Stimulated activated CD4-positive, alpha-beta T cell treated with anti-CD3 and anti-CD28 coated beads, Interleukin-1b, Interleukin-23, amount 100 ng/mL, for 1 hour (primary cell): ENCODE measurements at places on chromosomes 5 and 9.

- no peak for DNase-seq
Measured at GRCh38 chr9:19408316-19408692, 505 bp upstream of the ACER2 start.

DNA sequence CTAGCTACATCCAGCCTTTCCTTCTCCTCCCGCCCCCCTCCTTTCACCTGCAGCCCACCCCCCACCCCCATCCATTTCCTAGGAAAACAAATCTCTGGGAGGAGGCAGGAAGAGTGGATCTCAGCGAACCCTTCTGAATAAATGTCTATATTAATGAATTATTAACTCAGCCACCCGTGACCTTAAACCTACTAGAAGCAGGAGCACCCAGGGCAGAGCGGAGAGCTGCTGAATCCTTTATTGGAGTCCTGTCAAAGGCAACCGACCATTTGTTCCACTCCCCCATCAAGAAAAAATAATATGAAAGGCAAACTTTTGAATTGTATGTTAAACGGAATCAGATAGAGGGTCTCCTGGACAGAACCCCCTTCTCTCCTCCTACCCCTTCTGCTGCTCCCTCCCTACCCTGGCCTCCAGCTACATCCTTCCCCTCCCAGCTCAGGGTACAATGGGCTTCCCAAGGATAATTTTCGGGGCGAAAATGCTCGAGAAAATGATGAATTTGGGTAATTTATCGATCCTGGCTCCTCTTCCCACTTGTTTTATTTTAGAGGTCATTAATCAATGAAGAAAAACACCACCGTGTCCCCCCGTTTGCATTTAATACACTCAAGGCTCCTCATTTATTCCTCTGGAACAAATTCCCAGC is 3.3 kb upstream of the PRDM6 start:
- no peak for DNase-seq

DNA sequence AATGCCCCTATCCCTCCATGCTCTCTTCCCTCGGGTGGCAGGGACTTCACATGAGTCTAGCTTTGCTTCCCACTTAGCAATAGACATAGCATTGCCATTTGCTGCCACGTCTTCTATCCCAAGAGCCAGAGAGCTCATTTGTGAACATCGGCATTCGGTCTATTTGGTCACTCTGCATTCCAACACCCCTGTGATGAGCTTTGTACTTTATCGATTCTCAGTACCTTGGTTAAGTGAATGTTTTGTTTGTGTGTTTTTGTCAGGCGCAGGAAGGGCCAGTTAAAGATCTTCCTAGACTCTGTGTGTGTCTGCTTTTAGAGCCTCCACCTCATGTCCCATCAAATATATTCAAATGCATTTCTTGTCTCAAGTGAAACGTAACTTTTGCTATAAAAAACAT is 141.7 kb downstream of the TARS1 start:
- no peak for DNase-seq

GRCh38 chr9:101418518-101419430 is 16.8 kb downstream of the ALDOB start:
- DNase-seq, result no peak

DNA sequence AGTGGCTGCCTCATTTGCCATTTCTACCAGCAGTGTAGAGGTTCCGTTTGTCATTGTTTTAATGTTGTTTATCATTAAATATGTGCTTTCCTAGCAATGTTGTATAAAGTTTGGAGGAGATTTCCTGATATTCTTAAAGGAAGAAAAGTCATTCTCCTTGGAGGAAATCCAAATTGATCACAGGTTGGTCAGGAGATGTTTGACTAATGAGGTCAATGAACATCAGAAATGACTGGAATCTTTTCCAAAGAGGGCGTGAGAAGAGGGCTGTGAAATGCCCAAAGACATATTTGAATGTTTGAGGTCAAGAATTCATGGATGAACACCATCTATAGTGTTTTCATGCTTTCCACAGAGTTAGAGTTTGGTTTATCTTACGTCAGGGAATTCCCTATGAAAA is 471.3 kb downstream of the MAT2B start:
- DNase-seq, result no peak

GRCh38 chr5:69335341-69335935 is 2.8 kb upstream of the CCDC125 start:
- no peak for DNase-seq

GRCh38 chr5:16037121-16037845 is 142.3 kb downstream of the MARCHF11 start:
- DNase-seq, result no peak
